Renal cortex interstitium (tissue), 15 donors: ENCODE measurements at places on chromosomes 11 and 22.

- DNase-seq = no peak
These were observed 95.0 kb downstream of the GRAMD1B start for GRCh38 chr11:123525097-123525496.

DNA sequence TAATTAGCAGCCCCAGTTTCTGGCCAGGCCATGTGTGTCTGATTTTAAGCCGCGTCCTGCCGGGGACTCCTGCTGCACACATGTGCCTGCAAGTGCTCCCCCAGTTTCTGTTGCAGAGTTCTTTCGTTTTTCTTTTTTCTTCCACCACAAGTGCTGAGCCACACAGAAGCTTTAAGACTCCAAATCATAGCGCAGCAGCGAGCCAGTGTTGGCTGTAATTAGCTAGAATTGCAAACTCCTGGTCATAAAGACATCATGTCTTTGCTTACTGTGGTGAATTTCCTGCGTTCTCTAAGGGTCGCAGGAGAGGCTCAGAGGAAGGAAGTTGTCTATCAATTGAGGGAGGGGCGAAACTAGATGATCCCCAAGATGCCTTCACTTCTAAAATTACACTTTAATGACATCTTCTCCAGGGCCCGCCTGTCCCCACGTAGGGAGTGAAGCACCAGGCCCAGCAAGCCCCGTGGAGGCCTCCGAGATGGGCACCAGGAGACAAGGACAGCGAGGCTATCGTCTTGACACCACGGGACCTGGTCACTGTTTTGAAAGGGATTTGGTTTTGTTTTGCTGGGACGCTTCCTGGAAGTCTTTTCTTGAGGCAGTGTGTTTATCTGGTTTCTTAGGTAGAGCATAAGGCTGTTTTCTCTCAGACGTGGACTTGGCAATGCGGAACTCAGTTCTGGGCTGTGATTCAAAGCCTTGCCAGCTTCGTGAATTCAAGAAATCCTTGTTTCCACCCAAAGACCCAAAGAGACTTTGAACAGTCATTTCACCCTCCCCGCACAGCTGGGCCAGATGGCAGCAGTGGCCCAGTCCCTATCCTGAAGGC lies 71.8 kb downstream of the UBASH3B start:
- no peak for DNase-seq

- no peak for DNase-seq
These were observed 403.7 kb downstream of the LUZP2 start for GRCh38 chr11:24900514-24900913.

GRCh38 chr11:120517801-120518291 lies 6.3 kb downstream of the GRIK4 start:
- no peak for DNase-seq
